NCI-H526 (cell line): ENCODE measurements at places on chromosomes 12 and 14.

GRCh38 chr12:113071135-113072112 is 14.9 kb downstream of the DTX1 start:
- DNase-seq, result no peak

DNA sequence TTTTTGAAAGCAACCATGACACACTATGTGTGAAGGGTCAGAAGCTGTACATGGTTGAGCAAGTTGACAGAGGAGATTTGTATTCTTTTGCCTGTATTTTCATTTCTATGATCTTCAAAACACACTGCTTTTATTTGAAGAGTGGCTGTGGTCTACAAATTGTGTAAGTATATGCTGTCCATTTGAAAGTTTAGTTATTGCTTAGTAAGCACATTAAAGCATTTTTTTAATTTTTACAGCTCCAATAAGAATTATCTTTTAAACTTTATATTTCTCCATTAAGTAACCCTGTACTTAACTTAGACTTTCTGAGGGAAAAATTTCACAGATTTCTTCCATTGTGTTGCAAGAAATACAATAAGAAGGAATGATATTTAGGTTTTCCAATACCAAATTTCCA is 915.2 kb downstream of the SLC6A15 start:
- DNase-seq, result no peak

DNA sequence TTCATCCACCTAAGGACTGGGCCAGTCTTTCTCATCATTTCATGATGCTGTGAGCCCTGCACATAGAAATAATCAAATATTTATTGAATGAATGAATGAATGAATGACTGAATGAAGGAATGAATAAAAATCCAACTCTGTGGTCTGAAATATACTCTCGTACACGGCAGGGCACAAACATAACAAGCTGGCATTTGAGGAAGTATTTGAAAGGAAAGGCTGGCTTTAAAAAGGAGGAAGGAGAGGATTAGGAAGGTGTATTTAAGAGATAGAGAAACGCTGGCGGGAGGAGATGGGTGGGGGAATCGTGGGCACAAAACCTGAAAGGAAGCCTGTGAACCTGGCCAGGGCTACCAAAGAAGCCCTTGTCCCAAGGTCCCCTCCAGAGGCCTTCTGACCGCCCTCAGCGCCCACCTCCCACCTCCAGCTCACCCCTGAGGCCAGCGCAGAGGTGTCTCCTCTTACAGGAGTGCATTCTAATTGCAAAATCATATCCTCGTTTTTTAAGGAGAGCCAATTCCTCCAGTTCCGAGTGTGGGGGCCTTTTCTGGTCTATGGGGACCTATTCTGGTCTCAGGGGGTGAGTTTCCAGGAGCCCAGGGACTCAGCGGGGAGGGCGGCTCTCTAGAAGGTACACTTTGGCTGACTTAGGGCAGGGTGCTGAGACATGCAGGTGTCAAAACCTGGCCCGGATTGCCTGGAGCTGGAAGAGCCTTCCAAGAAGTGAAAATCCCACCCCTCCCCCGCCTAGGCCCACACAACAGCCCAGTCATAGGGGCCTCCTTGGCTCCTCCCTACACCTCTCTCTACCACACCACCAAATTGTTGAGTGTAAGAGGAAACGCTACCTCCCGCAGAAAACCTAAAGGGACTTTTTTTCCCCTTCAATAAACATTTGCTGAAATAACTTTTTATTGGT is 8.7 kb upstream of the JDP2 start:
- DNase-seq, result peak; percentile 39

DNA sequence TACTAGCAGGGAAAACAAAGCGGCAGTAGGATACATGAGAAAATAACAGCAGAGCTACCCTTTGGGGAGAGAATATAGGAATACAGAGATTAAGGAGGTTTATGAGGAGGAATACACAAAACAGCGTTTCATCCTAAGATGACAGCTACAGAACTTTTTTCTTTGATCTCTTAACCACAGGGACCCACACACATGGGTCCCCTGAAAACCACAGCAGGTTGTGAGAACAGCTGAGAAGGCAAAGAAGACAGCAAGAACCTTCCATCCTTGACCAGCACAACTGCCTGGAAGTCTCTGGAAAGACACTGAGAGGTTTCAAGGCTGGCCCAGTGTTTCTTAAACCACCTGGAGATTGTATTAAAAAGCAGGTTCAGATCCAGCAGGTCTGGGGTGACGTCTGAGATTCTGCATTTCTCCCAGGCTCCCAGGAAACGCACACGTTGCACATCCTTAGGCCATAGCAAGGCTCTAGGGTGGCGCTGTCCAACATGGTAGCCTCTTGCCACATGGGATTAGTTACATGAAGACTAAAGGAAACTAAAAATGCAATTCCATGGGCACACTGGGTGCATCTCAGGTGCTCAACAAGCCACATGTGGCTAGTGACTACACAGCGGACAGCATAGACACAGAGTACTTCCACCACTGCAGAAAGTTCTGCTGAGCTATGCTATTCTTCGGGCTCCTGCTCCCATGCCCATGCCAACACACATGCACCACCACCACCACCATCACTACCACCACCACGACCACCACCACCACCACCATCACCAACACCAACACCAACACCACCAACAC is 92.3 kb downstream of the FOXN3 start:
- no peak for DNase-seq

DNA sequence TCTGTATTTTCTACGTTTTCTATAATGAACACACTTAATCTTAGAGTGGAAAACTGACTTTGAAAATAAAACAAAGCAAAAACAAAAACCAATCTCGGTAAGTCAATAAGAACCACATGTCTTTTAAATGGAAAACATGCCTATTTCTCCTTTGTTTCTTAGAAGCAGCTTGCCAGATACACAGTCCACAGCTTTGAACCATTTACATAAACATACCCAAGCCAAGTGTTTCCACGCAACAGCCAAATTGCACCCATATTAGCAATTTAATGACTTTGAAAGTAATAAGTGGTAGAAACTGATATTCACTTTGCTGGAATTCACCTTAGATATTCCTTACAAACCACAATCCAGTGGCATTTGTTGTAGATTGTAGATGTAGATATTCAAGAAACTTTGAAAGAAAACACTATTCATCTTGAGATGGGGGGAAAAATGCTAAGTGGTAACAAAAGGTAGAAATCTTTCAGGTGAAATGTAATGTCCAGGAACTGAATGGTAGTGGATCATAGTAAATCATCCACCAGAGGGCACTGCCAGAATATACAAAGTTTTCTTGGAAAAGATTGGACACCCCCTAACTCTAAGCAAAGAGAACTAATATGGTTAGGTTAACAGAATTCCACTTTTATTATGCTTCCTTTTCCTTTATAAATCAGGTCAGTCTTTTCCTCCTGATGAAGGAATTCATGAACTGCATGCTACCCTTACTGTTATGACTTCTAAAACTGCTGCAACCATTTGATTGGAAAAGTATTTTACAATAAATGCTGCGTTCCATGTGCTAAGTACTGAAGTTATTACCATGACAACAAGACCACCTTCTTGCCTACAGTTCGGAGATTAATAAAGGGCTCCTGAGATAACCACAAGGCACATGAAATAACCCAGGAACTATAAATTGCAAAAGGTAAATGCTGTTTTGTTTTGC is 69.8 kb downstream of the RERG start:
- peak; percentile 34 for DNase-seq

DNA sequence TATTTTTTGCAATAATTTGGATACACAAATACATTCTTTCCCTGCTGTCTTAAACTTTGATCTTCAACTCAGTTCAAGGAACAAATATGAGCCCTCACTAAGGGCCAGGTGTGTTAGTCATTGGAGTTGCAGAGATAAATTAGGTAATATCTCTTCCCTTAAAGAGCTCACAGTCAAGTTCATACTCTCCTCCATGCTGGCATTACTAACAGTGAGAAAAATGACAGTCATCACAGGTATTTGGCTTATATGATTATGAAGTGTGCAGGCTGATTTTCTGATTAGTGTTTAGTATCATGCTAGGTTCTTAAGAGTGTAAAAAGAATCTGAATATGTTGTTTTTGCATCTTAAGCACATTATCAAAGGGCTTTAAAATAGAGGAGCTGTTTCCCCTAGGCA is 594.7 kb downstream of the CCER1 start:
- no peak for DNase-seq

DNA sequence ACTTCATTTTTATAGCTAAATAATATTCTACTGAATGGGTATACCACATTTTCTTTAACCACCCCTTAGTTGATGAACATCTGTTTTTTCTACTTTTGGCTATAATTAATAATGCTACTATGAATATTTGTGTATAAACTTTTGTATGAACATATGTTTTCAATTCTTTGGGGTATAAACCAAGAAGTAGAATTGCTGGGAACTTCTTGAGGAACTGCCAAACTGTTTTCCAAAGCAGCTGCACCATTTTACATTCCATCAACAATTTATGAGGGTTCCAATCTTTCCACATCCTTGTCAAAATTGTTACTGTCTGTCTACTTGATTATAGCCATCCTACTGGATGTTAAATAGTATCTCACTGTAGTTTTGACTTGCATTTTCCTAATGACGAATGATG is 221.8 kb downstream of the PRKD1 start:
- DNase-seq, result no peak

DNA sequence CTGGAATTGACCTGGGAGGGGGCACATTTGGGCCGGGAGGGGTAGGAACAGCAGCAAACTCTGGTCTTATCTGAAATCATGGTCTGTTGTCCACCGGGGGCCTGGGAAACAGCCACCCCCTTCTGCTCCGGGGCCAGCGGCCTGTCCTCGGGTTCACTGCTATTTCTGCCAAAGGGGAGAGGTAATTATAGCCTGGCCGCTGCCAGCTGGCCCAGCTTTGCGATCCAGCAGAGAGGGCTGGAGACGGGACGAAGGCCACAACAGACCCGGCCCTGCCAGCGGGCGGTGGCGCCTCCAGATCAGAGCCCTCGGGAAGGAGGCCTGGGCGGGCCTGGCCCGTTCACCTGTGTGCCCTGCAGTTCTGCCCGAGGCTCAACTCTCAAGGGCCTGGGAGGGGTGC is at the start of gene C14orf180:
TSS of gene C14orf180 (plus strand) at position 258 of the 400 bp plus-strand sequence. CDS start 6,667 bp downstream, outside the sequence.
- DNase-seq, result no peak

GRCh38 chr14:56241461-56241860 is 123.2 kb downstream of the PELI2 start:
- DNase-seq, result no peak

DNA sequence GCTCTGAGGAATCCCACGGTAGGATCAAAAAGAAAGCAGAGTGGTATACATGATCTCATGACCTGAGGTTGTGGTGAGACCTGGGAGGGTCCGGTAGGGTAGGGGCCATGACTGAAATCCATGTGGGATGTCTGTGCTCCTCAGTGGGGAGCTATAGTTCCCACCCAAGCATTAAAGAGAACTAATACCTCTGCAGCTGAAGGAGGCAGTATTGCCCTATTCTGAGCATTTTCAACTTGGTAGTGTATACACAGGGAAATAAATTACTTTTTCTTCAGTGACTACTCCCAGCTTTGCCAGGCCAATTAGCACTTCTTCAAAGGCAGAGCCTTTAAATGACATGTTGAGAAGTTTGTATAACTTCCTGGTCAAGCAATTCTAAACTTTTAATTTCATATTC is 613.8 kb downstream of the KCNH5 start:
- no peak for DNase-seq

GRCh38 chr14:25680934-25681333 is 631.0 kb upstream of the STXBP6 start:
- no peak for DNase-seq

DNA sequence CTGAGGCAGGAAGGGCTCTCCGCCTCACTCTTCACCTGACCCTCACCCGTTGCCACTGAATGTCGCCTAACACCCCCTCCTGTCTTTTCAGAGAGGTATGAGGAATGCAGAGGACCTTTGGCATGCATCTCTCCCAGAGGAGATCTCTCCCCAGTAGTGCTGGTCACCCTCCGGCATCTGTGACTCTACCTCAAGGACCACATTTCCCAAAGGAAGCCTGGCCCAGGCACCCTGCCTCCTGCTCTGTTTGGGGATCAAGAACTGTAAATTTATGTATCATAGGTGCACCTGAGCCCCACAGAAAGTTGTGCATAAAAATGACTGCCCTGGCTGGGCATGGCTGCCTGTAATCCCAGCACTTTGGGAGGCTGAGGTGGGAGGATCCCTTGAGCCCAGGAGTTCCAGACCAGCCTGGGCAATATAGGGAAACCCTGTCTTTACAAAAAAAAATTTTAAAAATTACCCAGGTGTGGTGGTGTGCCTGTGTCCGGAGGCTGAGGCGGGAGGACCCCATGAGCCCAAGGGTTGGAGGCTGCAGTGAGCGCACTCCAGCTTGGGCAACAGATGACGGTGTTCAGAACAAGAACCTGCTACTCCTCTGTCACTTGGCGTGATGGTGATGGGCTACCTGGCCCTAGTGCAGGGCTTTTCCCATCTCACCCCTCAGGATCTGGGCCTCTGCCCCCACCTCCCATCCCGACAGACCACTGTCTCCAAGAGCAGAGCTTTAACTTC is 13.7 kb downstream of the TNFRSF1A start:
- no peak for DNase-seq

- DNase-seq, result no peak
Measured at GRCh38 chr12:65526311-65526710, 247.8 kb downstream of the MSRB3 start.

DNA sequence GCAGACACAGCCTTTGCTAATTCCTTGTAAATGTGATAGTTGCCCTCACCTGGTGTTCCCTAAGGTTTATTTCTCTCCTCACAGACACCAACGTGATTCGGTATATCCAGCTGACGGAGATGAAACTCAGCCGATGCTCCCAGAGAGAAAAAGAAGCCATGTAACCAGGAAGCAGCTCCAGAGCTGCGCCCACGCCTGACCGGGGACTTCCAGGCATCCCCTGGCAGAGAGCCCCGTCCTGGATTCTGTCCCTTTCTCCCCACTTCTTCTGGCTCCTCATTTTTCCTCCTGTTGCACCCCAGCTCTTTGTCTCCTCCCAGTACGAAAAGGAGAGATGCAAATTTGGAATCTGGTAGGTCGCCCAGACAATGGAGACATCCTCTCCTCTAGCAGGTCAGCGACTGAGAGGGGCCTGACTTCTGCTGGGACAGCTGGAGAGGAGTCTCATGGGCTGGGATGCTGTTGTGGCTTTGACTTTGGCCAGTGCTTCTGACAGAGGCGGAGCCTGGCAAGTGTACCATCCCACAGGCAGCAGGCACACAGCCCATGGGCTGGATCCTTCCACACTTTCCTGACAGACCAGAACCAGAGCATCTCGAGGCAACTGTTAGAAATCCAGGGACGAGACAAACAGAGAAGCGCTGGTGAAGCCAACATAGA is 29.4 kb downstream of the TTC9 start:
- DNase-seq, result no peak

DNA sequence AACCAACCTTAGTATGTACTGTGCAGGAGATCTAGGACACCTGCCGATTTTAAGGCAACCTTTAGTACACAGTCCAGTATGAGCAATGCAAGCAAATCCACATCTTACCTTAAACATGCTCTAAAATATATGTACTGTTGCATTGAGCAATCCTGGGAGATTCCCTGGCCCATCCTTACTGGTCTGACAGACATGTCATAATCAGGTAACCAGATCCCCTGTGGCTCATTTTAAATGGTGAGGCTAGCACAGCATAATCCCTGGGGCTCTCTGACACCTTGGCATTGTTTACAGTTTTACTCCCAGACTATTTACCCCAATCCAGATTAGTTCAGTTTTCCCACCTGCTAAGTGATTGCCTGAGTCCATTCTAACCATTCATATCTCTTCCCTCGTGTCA is 15.1 kb downstream of the BMAL2 start:
- peak; percentile 19 for DNase-seq
